ENCODE measurements at places on chromosomes 13 and 19.

DNA sequence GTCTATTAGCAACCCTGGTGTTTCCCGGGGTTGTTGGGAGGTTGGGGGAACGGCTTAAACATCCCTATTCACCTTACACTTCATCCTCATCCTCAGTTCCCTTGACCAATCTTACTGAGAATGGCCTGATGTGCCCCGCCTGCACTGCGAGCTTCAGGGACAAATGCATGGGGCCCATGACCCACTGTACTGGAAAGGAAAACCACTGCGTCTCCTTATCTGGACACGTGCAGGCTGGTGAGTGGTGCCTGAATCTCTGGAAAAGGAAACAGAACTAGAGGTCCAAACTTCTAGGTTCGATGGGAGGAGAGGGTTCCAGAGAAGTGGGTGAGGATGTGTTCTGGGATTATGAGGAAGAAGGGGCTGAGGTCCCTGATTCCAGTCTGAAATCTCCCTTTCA is 5.9 kb downstream of the PINLYP start:
- no peak for DNase-seq

- DNase-seq = no peak
Observed at GRCh38 chr19:10520652-10521318, 3.5 kb upstream of the S1PR5 start.

DNA sequence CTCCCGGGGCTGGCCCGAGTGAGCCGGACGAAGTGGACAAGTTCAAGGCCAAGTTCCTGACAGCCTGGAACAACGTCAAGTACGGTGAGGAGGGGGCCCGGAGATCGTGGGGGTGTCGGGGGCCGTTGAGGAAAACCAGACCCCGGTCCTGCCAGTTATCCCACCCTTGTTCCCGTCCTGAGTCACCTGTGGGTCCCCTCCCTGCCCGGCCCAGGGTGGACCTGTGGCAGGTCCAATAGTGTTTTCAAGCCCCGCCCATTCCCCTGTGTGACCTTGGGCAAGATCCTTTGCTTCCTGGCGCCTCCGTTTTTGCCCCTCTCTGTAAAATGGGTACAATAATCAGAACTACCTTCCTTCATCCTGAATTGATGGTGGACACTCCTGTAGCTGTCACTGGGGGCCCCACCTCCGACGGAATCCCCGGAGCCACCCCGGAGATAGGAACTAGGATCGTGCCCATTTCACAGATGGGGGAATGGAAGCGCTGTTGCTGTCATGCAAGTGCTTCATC is 593 bp downstream of the ATG4D start:
- DNase-seq = no peak

DNA sequence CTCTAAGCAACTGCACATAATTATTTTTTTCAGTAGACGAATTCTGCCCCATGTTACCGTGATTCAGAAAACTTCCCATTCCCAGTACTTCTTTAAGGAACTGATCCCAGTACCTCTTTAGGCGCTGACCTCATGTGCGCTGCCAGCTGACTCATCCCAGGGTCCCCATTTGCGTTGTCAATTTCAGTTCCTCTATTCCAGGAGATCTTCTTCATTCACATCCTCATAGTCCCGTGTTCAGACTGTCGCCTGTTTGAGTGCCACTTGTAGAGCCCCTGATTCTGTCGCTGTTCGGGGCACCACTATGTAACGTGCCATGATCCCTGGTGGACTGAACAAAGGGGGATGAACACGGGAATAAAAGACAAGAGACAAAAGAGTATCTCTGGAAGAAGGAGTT is 16.4 kb downstream of the FPR3 start:
- peak; percentile 77 for DNase-seq

DNA sequence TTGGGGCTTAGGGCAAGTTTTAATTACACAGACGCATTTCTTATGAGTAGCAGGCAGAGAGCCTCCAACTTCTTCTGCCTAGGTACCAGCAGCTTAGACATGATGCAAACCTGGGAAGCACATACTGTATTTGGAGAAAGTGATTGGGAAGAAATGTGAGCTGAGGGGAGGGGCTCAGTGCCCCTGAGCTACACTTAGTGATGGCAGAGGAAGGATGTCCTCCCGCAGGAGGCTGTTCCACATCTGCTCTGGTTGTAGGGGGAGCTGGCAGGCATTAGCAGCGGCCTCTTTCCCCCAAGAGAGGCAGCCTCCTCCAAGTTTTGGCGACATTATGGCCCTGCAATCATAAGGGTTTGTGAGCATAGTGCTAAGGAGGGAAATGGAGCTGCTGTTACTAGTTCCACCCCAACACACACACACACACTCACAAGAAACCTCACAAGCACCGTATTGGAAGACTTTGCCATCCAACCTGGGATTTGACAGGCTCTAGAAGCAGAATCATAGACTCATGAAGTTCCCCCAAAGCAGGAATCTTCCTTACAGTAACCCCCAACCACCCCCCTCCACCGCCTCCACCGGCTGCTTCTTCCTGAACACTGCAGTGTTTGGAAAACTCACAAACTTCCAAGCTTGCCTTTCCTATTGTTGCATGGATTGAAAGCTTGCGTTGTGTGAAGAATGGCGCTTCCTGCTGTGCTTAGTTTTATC is 3.3 kb downstream of the ALOX5AP start:
- DNase-seq = no peak

DNA sequence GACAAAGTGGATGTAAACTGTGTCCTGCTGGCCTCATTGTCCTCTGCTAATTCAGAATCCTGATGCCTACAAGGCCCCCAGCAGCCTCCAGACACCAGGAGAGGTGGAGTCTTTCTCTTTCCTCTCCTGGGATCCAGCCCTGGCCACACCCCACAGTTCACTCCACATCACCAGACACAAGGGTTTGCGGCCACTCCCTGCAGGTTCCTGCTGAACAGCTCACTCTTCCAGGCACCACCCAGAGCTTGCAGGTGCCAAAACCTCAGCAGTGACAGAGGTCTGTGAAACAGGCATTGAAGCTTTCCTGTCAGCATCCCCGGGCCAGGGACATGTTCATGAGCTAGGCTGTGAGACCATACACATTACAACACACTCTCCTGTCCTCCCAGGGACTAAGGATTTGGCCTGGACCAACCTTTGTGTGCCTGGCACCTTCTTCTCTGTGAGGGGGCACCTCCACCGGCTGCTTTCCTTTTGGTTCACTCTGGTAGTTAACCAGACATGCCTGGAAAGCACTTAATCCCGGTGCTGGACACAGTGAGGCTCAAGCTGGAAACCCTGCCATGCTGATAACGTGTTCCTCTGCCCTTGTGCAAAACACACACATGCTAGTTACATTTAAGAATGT is 11.1 kb upstream of the ATP12A start:
- DNase-seq = no peak

DNA sequence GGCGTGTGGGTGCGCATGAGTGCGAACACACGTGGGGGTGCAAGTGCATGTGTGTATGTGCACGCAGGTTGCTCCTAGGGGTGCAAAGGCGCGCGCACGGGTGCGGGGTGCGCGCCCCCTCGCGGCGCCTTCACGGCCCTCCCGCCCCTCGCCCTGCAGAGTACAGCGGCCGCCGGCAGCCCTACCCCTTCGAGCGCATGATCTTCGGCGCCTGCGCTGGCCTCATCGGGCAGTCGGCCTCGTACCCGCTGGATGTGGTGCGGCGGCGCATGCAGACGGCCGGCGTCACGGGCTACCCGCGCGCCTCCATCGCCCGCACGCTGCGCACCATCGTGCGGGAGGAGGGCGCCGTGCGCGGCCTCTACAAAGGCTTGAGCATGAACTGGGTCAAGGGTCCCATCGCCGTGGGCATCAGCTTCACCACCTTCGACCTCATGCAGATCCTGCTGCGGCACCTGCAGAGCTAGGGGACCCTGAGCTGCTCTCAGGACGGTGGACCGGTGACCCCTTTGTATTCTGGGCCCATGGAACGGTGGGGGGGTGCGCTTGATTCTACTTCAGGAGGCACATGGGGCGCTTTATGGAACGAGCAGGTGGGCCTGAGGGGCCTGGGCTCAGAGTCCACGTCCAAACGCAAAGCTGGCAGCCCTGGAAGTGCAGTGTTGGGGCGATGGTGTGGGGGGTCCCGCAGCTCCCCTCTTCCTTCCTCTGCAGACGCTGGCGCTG is 27.7 kb downstream of the TMEM161A start:
- no peak for DNase-seq

DNA sequence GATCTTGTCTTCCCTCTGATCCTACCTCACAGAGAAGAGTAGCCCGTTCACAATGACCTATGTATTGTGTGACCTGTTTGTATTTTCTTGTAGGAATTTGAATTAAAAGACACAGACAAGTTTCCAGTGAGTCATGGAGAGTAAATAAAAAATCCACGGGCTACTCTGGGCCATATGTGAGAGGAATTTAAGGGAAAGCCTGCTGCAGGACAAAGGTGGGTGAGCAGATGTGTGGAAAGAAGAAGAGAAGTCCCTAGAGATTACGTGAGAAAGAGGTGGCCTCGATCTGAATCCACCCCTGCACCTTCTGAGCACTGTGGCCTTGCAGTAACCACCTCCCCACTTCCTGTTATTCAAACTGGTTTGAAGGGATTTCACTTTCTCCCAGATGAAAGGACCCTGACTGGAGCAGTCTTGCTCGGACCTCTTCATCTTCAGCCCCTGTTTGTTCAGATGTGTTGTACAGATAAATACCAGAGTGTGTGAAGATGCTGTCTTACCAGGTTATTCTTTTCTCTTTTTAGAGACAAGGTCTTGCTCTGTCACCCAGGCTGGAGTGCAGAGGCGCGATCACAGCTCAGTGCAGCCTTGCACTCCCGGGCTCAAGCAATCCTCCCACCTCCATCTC is 205.4 kb downstream of the PDS5B start:
- DNase-seq = no peak
